ENCODE measurements at places on chromosomes 4 and X.

DNA sequence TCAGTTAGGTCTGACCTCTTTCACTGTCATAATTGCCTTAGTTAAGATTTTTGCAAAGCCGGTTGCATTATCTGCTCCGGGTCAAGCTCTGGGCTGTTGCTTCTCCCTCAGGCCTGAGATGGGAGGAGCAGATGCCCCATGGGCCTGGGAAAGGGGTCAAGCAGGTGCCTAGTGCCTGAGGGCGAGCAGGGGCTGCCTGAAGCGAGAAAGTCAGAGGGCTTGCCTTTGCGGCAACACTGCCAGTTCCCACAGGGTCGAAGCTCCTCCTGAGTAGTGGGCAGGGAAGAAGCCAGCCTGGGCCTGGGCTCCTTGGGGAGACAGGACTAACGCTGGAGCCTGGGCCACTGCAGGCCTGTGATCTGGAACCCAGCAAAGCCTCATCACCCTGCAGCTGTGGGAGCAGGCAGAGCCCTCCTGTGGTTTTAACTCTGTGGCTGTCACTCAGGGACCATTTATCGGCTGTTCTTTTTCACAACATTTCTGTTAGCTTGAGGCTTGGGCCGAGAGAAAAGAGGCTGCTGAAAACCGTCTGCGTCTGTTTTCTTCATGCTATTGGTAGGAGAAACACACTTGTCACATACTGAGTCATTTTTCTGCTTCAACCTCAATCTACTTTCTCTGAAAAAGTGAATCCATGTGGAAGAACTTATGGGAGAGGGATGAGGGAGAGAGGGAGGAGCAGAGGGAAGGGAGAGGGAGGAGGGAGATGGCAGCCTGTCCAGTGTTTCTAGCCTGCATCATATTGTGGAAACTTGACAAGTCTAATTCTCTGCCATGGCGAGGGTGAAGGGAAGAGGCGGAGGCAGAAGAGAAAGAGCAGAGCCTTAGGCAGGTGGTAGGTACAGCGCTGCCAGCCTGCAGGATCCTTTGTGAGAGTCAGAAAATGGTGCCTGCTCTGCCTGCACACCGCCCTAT, 68.4 kb downstream of the RHOH start:
- no peak for DNase-seq

- no peak for DNase-seq
Observed at GRCh38 chr4:181566490-181566889, 676.7 kb upstream of the TENM3 start.

DNA sequence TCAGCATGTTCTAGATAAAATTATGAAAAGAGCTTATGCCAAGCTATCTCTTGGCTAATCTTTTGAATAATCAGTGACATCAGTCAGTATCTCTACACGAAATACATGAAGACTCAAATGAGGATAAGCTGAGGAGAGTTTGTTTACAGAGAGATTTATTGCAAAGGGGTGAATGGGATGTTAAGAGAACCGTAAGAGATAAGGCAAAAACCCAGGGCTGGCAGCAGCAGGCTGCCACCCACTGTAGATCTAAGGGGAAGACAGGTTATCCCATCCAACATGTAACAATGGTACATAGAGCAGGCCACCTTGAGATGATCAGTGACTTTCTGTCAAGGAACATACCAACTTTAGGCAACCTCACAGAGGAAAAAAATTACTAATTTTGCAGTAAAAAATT, 432.1 kb upstream of the NR3C2 start:
- no peak for DNase-seq

DNA sequence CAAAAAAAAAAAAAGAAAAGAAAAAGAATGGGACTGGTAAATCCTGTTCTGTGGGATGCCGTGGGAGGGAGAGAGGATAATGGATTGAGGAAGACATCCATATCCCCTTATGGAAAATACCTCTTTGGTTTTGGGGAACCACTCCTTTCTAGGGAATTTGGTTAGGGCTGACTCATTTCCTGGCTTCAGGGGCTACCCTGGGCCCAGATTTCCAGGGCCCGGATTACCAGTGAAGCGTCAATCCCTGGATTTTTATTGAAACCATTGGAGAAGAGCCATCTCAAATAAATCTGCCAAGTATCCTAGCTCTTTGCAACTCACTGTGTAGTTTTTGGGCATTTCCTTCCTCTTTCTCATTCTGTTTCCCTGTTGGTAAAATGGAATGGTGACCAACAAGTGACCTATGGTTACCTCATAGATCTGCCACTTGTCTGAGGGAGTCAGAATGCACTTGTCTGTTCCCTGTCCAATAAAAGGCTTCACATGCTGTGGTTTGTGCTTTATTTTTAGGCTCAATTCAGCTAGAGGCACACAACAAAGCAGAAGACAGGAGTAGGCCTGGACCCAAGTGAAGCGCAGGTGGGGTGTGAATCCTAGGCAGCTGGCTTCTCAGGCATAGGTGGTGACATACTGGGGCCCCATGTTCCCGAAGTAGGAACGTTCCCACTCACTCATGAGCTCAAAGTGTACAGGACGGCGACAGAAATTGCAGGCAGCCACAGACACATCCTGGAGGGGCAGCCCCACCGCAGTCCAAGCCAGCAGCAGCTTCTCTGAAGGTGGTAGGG, 8.6 kb downstream of the APEX2 start:
- no peak for DNase-seq

- DNase-seq = no peak
Observed at GRCh38 chr4:590313-590841, 14.3 kb upstream of the TMEM271 start.

DNA sequence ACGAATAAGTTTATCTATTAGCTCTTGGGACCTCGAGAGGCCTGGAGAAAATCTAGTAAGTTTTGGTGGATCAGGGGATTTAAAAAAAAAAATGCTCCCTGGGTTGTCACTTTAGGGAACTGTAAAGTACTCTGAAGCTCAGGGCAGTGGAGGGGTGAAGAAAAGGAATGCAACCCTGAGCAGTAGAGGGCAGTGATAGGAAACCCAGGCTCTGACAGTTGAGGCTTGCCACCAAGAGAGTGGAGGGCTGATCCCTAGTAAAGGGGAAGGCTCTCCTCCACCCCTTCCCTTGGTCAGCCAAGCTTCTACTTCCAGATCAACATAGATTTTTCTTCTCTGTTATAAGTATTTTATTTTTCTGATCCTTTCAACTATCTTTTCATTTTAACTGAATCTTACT, 73.1 kb downstream of the FBXO8 start:
- no peak for DNase-seq

DNA sequence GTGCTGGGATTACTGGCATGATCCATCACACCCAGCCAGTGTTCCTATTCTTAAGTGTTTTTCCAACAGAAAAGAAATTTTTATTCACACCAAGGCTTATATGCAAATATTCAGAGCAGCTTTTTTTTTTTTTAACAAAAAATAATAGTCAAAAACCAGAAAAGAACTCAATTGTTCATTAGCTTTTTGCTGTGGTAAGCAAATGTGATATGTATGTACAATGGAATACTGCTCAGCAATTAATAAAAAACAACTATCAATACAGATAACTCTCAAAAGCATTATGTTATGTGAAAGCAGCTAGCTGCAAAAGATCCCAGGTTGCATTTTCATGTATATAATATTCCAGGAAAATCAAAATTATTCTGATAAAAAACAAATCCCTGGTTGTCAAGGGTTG, 132.3 kb downstream of the SLIT2 start:
- DNase-seq = no peak

GRCh38 chrX:34768290-34768689, 111.2 kb upstream of the TMEM47 start:
- DNase-seq = no peak

GRCh38 chrX:38595801-38596200, 34.5 kb downstream of the TSPAN7 start:
- no peak for DNase-seq

DNA sequence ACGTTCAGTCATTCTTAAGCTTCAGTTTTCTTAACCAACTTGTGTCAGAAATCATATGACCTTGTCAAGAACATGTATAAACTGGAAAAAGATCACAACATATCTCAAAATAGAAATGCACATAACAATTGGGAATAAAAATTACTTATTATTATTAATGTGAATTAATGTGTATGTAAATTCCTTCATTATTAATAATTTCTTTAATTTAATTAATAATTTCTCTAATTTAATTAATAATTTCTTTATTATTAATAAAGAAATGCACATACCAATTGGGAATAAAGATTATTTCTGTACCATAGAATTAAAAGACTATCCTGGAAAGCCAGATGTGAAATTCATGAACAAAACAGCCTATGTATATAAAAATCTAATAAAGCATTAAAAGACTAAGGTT, 718.5 kb upstream of the PCDH7 start:
- no peak for DNase-seq

Measured in CD4-positive, alpha-beta T cell (primary cell).